ENCODE measurements at places on chromosomes 2 and 18. TPM values are rescaled to one million over a fixed set of nuclear protein-coding genes. Genes with fewer than 3 reads are reported as not detected.

SCRN3 gene
- 9.6 TPM for polyA plus RNA-seq

NDC80 gene
- polyA plus RNA-seq: 21.0 TPM

NBEAL1 gene
- 2.5 TPM for polyA plus RNA-seq

DRC1 gene
- 0.88 TPM for polyA plus RNA-seq

HTRA2 gene
- polyA plus RNA-seq: 65.7 TPM
